HCT116 (cell line): ENCODE measurements at places on chromosomes 13 and 19. TPM values are rescaled to one million over a fixed set of nuclear protein-coding genes. Genes with fewer than 3 reads are reported as not detected.

GRCh38 chr19:46785980-46786235 is 2.5 kb downstream of the SLC1A5 start:
- DNase-seq, result no peak

DNA sequence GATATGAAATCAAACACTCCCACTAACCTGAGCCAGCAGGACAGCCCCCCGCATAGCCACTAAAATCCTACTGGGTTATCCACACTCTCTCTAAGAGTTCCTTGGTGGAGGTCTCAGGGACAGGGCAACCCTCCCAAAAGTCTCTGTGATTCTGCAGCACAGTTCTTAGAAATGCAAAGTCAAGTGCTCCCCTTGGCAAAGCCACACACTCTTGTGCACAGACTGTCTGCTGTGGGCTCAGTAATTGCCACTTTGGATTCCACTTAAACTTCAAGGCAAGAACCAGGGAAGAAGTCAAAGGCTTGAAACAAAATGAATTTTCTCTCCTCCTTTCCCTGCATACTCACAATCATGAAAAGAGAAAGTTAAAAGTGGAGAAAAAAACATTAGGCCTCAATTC is 61.5 kb downstream of the DOCK9 start:
- DNase-seq, result no peak

The ZNF446 gene
- 6.5 TPM for total RNA-seq

GRCh38 chr19:50702871-50703829 is 16.5 kb downstream of the SHANK1 start:
- no peak for DNase-seq

DNA sequence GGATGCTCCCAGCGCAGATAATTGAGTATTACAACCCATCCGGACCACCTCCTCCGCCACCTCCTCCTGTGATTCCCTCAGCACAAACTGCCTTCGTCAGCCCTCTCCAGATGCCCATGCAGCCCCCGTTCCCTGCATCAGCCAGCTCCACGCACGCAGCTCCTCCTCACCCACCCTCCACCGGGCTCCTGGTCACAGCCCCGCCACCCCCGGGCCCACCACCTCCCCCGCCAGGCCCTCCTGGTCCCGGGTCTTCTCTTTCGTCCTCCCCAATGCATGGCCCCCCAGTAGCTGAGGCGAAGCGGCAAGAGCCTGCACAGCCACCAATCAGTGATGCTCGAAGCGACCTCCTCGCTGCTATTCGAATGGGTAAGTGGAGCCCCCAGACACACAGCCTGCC is 78.0 kb downstream of the GPR12 start:
- no peak for DNase-seq

DNA sequence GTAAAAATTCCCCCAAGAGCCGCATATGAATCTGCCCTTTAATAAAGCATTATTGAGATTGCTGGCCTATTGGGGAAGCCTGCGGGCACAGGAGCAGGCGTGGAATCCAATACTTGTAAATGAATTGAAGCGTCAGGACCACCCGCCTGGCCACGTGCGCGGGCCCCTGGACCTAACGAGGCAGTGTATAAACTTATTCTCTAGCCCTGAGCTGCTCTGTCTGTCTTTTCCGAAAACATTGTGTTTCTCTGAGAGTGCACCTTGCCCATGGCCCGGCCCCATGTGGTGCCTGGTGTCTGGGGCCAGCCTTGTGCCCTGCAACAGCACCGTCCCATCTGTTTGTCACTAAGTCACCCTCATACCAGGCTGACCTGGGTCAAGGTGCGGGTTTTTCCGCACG is 14.4 kb downstream of the UBXN6 start:
- DNase-seq, result no peak

The ZNF784 gene
- 5.3 TPM for total RNA-seq

GRCh38 chr13:49998714-49999624 is 2.1 kb downstream of the TRIM13 start:
- DNase-seq, result no peak

The NACC1 gene
- total RNA-seq, result 181 TPM

DNA sequence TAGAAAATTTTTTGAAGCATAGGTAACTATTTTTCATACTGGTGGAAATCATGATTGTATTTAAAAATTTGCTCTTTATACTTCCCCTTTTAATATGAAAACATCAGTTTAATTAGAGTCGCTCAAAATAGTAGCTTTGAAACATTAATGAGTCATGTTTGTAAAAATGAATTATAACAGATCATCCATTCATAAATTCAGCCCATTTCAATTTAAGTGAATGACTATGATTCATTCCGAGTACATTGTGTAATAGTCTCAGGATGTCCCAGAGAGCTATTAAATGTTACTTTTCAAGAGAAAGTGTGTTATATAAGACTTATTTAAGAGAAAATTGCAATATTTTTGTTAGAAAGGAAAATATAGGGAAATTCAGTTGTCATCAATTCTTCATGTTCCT is 111.0 kb downstream of the FNDC3A start:
- DNase-seq, result peak; percentile 6

- DNase-seq, result no peak
Observed at GRCh38 chr13:47646298-47646697, 354.8 kb downstream of the SUCLA2 start.

The ZNF443 gene
- 2.9 TPM for total RNA-seq

- no peak for DNase-seq
Observed at GRCh38 chr13:45479661-45480060, 14.9 kb downstream of the COG3 start.

GRCh38 chr13:53004573-53004972 is 24.0 kb upstream of the OLFM4 start:
- no peak for DNase-seq

The GRIN3B gene
- 0.69 TPM for total RNA-seq

The SYNE4 gene
- total RNA-seq, result 27.9 TPM

The ZNF582 gene
- not detected for total RNA-seq

GRCh38 chr13:77896536-77896935 is 22.1 kb downstream of the EDNRB start:
- no peak for DNase-seq

- no peak for DNase-seq
Observed at GRCh38 chr19:6599866-6600454, 9.0 kb upstream of the CD70 start.

DNA sequence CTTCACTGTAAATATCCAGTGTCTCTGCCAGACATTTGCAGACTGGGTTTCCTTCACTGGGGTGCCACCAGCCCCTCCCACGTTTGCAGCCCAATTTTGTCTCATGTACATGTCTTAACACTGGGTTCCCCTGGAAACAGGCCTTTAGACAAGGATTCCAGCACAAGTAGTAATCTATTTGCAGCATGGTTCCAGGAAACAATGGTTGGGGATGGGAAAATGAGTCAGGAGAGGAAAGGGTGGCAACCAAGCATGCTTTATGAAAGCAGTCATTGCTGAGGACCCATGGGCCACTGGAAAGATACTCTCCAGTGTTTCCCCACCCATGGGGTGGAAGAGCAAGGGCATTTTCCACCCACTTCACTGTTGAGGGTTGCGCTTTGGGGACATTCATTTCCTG is 53.6 kb upstream of the FARP1 start:
- DNase-seq, result no peak

DNA sequence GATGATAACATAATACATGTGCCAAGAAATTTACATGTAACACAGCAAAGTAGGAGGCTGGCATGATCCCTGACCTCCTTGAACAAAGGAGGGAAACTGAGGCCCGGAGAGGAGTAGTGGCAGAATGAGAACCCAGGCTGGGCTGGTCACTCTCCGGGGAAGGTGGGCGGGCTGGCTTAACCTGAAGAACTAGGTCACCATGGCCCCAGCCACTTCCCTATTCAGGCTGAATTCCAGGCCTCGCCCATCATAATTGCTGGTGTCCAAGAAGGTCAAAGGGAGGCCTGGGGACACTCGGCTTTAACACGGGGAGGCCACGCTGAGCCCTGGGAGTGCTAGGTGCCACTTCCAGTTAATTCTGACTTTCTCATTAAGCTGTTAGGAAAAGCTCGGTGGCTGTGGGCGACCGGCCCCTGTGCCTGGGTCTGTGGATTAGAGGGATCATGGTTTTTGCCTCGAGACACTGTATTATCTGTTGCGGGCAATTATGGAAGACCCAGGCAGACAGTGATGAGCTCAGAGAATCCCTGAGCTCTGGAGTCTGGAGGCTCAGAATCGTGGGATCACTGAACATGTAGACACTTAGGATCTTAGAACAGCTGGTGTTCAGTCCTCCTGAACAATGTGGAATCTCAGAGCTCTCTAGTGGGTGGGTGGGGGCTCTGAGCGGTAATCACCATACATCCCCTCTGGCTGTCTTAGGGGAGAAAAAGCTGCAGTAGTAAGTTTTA is 5.0 kb upstream of the TINCR start:
- DNase-seq, result no peak

- DNase-seq, result no peak
Observed at GRCh38 chr19:7083076-7083956, 13.8 kb downstream of the ZNF557 start.

DNA sequence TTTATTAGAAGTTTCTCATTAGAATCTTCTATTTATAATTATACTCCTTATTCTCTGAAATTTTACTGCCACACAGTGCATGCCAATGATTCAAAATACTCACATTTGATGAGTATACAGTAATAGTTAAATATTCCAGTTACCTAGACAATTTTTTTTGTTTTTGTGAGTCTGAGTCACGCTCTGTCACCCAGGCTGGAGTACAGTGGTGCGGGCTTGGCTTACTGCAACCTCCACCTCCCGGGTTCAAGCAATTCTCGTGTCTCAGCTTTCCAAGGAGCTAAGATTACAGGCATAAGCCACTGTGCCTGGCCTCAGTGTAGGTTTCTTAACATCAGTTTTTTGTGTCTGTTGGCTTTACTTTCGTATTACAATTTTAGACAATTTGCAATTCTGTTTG is 87.1 kb downstream of the ZNF486 start:
- no peak for DNase-seq

DNA sequence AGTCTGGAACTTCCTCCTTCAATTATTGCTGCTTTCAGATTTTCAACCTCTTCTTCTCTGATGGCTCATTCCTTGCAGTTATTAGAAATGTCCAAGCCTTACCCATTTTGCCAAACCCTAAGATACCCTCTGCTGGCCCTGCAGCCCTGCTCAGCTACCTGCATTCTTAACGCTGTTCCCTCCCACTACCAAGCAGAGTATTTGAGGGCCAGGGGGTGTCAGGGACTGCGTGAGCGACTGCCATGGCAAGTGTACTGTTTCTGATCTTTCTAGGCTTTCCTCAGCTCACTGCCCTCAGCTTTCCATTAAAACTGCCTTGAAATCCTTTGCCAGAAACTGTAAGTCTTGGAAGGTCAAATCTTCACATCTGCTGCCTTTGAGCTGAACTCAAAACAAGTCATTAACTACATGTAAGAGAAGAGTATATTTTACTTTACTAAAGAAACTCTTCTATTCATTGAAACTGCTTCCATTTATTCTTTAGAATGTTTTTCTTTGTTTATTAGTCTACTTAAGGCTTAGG is 41.0 kb downstream of the HS6ST3 start:
- no peak for DNase-seq

The CCL25 gene
- total RNA-seq, result not detected

The C1QTNF9 gene
- total RNA-seq, result not detected

The ANKRD24 gene
- total RNA-seq, result 1.7 TPM

The PSG4 gene
- total RNA-seq, result not detected
